ENCODE measurements at places on chromosomes 7 and 10.

- peak; percentile 27 for DNase-seq
These were observed 13.4 kb downstream of the DPCD start for GRCh38 chr10:101601541-101601940.

DNA sequence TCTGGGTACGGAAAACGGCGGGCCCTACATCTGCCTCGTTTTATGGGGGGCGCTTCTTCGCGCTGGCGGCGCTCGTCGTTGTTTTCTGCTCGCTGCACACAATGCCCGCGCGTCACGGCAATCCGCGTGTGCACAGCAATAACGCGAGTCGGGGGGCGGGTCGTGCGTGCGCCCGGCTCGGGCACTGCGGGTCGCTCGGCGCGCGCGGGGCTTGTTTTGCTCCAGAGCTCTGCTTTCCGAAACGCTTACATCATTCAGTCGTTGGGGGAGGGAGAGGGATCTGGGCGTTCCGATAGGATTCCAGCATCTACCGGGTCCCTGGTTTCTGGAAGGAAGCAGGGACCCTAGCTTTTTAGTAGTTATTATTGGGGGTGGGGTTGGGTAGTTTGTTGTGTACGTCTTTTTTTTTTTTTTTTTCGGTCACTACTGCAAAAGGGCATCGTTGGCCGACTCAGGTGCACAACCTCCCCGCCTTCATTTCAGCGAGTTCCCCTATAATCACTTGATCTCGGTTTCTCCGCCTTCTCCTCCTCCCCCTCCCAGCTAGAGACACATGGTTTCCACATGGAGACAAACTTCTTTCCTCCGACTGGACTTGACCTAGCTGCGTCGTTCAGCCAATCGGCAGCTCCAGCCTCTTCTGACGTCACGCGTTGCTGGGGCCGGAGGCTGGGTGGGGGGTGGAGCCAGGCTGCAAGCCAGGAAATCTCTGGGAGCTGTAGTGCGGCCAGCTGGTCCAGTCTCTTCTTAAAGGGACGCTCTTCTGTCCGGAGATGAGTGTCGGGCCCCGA is 3.5 kb downstream of the MXI1 start:
- peak; percentile 82 for DNase-seq

GRCh38 chr10:48602401-48603135 is 2.3 kb downstream of the ARHGAP22 start:
- DNase-seq, result no peak

GRCh38 chr7:100484673-100485045 is 932 bp downstream of the NYAP1 start:
- no peak for DNase-seq

DNA sequence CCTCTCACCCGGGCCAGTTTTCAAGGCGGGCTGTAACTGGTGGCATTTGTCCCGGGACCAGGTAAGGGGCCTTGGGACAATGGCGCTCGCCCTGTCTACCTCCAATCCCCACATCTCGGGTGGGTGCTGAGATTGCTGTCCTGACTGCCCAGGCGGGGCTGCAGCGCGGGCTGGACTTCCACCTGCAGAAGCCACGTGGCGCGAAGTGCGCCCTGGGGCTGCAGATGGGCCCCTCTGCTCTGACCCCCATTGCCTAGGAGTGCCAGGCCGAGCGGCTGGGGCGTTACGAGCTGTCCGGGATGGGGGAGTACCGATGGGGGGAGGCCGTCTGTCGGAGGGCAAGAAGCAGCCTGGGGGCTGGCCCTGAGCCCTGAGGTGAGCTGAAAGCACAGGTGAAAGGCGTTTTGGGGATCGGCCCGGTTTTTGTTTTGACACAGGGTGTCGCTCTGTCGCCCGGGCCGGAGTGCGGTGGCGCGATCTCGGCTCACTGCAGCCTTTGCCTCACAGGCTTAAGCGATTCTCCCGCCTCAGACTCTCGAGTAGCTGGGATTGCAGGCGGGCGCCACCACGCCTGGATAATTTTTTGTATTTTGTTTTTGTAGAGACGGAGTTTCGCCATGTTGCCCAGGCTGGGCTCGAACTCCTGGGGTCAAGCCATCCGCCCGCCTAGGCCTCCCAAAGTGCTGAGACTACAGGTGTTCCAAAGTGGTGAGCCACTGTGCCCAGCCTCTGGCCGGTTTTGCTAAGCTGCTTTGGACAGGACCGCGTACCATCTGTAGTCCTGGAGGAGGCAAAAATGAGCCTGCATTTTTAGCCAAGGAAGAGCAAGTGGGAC is at the start of gene SFXN2:
Gene SFXN2 (plus strand): TSS at position 16 of the 835 bp plus-strand sequence. CDS start 12,001 bp downstream, outside the sequence.
- DNase-seq, result no peak

DNA sequence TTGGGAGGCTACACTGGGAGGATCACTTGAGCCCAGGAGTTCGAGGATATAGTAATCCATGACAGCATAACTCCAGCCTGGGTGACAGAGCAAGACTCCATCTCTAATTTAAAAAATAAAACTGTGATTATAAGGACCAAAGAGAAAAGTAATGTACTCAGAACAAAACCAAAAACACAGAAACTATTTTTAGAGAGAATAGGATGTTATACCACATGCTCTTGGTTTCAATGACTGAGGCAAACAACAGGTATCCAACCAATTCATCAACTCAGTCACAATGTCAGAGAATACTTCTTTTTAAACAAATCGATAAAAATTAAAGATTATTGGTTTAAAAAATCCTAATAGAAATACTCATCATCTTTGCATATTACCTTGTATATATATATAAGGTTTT is 186.7 kb downstream of the TPK1 start:
- DNase-seq, result no peak

DNA sequence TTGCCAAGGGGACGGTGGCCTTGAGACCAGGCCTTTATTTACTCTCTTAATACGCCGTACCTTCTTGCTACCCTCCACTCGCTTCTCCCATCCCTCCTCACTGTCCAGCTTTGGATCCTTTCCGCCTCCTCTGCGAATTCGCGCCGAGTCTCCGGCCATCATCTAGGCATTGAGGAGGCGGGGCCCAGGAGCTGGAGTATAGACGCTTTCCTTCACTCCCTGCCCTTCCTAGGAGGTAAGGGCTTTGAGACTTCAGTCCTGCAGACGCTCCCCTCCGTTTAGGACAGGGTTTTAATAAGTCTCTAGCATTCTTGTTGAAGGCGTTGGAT is 538 bp downstream of the TFAM start:
- peak; percentile 2 for DNase-seq

DNA sequence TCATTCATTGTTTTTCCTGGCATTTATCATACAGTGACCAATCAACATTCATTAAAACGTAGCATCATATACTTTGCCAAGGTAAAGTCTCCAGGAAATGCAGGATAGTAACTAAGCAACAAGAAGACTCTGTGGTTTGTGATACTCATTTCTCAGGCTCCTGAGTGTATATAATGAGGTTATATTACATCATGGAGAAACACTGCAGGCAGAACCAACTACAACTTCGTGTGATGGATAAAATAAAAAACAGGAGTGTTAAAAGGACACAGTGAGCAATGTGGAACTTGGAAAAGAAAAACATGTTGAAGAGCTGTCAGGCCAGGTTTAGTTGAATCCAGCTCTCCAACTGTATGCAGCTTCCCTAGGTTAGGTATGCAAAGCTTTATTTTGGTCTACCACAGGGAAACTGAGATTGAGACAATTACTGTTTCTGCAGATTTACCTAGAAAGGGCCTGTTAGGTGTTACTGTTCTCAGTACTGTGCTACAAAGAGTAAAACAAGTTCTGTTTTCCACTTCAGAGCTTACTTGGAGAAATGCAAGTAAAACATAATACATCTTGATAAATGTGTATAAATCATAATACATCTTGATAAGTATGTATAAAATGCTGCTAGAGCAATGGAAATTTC is 7.8 kb upstream of the CCNY start:
- no peak for DNase-seq

DNA sequence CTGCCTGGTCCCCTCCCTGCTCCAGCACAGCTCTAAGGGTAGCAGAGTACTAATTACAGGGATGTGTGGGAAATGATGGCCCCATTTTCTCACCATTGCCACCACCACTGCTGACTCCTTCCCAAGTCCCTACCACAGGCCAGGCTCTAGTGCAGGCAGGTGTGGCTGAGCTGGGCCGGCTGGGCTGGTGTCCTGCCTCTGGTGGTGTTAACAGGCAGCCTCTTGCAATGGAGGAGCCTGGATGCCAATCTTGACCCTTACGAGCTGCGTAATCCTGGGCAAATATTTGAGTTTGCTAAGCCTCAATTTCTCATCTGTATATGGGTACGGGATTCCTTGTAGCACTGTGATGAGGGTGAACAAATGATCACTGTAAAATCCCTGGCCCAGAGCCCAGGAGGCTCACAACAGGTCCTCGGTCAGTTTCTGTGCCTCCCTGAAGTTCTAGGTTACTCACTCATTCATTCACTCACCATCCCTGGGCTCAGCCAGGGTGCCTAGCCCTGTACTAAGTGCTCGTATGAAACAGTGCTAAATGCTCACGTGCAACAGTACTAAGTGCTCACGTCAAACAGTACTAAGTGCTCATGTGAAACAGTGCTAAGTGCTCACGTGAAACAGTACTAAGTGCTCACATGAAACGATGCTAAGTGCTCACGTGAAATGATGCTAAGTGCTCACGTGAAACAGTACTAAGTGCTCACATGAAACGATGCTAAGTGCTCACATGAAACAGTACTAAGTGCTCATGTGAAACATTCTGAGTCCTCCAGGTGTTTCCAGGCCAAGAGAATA is 2.3 kb upstream of the FZD9 start:
- no peak for DNase-seq

DNA sequence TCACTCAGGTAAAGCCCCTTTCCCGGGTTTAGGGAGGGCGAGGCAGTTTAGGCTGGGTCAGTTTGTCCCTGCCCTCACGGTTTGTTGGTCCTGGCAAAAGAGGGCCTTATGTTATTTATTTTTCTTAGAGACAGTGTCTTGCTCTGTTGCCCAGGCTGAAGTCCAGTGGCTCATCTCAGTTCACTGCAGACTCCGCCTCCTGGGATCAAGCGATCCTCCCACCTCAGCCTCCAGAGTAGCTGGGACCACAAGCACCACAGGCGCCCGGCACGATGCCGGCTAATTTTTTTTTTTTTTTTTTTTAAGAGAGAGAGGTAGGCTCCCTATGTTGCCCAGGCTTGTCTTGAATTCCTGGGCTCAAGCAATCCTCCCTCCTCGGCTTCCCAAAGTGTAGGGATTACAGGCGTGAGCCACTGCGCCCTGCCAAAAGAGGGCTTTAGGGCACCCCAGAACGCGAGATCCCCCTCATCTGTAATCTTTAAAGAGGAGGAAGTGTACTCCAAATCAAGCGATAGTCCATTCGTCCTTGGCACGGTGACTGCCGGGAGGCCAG is 626 bp upstream of the BMS1 start:
- DNase-seq, result no peak

- peak; percentile 67 for DNase-seq
These were observed 98.7 kb downstream of the HTR5A start for GRCh38 chr7:155168597-155169480.

DNA sequence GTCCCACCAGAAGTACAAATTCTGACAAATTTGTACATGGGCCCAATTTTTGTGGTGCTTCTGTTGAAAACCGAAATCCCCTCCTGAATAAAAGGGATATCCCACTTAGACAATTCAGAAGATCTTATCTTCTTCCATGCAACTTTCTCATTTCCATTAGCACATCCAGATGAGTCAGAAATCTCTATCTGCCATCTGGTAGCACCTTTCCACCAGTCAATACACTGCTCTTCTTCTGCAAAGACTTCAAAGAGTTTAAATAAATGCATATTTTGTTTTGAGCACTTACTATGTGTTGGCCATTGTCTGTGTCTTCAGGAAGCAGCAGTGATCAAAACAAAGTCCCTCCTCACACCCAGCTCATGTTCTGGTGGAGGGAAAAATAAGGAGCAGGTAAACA is 12.7 kb upstream of the KLF6 start:
- no peak for DNase-seq

GRCh38 chr7:1234881-1235500 is 2.3 kb downstream of the UNCX start:
- no peak for DNase-seq

GRCh38 chr7:133365917-133366316 is 113.0 kb downstream of the EXOC4 start:
- no peak for DNase-seq

DNA sequence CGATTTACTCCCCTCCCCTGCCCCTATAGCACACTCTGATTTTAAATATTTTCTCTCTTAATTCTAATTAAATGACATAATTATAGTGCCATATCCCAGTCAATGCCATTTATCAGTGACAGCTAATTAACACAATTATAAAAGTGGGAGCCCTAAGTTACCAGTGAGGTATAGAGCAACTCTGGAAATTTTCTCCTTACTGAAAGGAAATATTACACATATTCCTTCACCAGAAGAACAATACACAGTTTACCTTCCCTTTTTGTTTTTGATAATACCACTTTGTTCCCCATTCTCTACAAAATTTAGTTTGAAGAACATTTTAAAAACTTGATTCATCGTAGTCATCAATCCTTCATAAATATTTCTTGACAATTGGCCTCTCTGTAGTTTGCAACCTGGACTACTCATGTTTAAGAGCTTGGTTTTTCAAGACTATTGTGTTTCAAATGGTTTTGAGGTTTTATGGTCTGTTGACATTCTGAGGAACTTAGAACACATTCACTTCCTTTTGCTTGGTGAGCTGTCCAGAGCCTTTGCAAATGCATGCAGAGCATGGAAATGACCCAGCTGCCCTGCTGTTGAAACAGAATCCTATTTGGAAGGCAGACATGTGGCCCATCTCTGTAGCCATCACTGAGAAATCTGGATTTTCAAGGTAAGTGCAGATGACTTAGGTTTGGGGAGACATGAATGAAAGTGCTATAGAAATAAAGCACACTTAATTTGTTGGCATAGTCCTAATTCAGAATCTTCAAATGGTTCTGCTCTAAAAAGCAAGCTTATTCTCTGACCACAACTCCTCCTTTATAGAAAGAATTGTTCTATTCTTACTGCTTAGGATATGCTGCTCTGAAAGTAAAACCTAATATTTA is at the start of gene GPR141:
Gene GPR141 (plus strand): TSS at position 521 of the 875 bp plus-strand sequence. CDS start 56,628 bp downstream, outside the sequence.
- DNase-seq, result no peak

DNA sequence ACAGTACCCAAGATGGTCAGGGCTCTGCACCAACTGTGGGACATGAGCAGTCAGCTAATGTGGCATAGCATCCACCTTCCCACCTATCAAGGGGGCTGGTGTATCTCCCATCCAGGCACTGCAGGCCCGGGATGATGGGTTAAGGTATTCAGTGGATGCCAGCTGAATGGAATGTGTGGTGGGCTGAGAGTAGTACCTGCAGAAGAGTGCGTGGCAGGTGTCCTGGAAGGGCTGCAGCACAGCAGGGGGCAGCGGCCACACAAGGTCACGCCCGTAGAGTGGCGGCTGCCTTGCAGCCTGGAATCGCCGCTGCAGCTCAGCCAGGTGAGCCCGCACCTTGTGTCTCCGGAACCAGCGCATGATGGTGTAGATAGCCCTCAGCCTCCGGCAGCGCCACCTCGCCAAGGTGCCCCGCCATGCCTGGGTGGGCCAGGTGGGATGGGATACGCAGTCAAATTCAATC is 13.3 kb downstream of the MYO1G start:
- no peak for DNase-seq

- DNase-seq, result no peak
These were observed 23.4 kb downstream of the ATOH7 start for GRCh38 chr10:68208424-68209042.
